Effector memory CD8-positive, alpha-beta T cell (primary cell): ENCODE measurements at places on chromosomes 16 and 17.
A peak's percentile ranks its signal among the peaks of the same experiment; 100 is the strongest.

GRCh38 chr17:43560461-43561427 is 14.6 kb upstream of the ETV4 start:
- no peak for DNase-seq

DNA sequence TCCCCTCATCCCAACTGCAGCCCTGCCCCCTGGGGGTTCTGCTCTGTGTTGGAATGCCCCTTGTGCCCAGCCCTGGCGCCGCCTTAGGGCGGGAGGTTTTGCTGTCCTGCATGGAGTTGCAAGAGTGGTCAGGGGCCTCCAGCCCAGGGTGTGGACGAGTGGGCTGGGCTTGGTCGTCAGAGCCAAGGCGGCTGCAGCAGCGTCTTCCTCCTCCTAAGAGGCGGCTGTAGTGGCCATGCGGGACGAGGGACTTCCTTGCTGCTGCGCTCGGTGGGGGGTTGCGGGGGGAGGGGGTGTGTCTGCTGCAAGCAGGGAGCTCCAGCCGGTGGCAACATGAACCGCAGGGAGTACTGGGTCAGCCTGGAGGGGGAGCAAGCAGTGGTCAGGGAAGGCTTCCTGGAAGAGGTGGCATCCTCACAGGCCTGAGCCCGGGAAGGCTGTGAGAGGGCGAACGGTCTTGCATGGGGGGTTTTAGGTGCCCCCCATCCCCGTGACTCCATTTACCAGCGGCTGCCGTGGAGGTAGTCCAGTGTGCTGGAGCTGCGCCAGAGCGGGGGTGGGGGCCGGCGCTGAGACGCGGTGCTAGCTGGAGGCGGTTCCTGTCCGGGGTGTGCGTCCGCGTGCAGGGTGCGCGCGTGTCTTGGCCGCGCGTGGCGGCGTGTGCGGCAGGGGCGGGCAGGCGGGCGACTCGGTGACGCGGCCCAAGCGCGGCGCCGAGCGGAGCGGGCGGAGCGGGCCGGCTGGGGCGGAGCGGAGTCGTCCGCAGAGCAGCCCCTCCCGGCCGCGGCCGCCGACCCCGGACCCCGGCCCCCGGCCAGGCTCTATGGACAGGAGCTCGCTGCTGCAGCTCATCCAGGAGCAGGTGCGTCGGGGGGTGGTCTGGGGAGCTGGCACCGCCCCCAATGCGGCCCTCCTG is at the start of gene RHBDL1:
TSS of gene RHBDL1 (plus strand) at position 704 of the 916 bp plus-strand sequence. CDS start at position 824, 120 bp downstream.
- DNase-seq = no peak

DNA sequence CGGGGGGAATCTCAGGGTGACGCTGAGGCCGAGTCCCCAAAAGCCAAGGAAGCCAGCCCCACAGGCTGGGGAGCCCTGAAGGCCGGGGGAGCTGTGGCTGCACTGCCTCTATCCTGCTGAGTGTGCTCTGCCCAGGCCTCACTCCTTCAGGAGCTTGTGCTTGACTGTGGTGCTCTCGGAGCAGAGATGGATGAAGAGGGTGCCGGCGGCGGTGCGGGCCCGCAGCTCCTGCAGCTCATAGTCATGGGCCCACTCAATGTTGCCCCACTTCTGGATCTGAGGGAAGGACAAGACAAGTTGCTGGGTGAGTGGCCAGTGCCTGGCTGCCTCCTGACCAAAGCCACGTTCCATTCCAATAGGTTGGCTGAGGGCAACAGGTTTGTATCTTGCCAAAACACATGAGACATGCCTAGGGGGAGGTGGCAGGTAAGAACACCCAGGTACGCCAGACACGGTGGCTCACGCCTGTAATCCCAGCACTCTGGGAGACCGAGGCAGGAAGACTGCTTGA is 20.5 kb downstream of the ATPAF2 start:
- DNase-seq = no peak

DNA sequence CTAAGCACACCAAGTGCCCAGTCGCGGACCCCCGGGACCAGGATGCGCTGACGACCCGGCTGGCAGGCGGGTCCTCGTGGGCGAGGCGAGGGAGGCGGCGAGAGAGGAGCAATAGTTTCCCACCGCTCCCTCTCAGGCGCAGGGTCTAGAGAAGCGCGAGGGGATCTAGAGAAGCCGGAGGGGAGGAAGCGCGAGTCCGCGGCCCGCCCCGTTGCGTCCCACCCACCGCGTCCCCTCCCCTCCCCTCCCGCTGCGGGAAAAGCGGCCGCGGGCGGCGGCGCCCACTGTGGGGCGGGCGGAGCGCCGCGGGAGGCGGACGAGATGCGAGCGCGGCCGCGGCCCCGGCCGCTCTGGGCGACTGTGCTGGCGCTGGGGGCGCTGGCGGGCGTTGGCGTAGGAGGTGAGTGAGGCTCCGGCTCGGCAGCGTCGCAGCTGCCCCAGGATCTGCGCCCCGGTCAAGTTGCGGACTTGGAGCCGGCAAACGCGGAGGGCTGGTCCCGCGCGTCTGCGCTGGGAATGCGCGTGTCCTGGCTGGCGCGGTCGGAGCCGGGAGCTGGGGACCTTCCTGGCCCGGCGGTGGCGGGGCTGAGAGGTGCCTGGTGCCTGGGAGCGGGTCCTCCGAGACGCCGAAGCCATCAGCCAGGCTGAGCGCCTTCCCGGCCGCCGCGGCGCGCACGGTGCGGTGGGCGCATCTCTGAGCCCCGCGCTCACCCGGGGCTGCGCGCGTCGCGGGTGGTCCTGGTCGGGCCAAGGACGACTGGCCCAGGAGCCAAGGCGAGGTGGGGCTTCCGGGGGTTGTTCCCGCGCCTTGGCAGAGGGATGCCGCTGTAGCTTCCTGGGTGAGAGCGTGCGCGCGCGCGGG is at the start of gene ITGB3:
TSS of gene ITGB3 (plus strand) at position 287 of the 862 bp plus-strand sequence. CDS start at position 322, 35 bp downstream.
- DNase-seq = peak; percentile 60

- DNase-seq = no peak
These were observed 12.1 kb upstream of the NLRC5 start for GRCh38 chr16:56977216-56977615.

DNA sequence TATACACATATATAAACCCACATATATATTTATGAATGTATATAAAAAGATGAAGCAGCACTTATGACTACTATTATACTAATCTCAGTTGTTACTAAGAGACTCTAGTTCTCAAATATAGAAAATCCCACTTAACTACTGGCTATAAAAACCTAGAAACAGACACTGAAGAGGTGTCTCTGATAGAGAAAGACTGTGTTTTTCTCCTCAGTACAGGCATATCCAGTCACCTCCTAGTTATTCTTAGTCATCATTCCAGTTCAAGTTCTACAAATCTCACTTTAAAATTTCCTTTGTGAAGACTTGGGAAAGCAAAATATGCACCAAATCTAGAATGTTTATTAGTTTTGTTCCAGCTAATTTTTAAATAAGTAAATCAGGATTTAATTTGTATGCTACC is 93.9 kb downstream of the STH start:
- DNase-seq = no peak

DNA sequence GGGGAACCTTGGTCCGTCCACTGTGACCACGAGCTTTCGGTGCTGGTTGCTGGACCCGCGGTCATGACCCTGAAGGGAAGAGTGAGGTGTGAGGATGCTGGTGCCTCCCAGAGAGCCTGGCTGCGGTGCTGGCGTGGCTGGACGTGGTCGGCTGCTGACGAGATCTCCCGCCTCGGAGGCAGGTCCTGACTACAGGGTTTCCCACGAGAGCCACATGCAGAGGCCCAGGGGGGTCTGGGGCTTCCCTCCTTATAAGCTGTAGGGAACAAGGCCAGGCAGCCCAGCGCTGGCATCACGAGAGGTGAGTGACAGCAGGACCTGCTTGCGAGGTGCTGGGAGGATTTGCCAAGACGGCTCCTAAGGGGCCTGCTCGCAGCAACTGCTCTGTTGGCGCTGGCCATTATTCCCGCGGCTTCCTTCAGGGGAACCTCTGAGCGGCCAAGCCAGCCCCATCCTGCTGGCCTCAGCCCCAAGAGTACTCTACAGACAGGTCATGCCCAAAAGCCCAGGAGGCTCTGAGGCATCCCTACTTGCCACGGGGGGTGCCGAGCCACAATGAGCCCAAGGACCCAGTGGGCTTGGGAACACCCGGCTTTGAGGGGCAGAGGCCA is 134.8 kb downstream of the FOXL1 start:
- DNase-seq = no peak

DNA sequence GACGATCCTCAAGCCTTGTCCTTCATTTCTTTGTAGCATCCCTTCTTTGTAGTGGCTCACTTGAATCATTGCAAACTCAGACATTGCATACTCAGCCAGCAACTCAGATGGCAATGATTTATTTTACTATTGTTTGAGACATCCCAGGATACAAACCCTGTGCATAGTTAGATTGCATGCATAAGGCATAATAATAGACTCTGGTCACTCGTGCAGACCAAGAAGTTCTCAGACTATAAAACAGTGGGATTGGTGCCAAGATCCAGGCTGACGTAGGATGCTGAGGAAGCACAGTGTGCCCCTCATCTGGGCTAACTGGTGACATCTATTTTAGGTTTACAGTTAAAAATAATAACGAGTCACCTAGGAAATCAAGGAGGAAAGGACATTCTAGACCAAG is 142.3 kb downstream of the PMP22 start:
- DNase-seq = no peak

GRCh38 chr17:33178681-33179080 is 114.4 kb downstream of the ASIC2 start:
- DNase-seq = no peak

DNA sequence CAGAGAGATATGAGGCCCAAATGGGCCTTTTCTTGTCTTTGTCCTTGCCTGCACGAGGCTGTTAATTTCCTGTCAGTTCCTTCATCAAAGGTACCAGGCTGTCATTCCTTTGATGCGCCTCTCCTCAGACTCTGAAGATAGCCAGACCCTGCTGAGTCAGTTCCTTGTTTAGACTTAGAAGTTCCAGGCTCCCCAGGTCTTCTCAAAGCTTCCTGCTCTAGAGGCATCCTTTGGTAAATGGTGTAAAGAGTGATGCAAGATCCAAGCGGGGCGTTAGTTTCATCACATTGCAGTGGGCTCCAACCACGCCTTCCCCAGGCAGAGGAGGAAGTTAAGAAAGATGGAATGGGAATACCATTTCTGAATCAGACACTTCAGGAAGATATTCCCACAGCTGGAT is 4.0 kb upstream of the CDH11 start:
- no peak for DNase-seq

DNA sequence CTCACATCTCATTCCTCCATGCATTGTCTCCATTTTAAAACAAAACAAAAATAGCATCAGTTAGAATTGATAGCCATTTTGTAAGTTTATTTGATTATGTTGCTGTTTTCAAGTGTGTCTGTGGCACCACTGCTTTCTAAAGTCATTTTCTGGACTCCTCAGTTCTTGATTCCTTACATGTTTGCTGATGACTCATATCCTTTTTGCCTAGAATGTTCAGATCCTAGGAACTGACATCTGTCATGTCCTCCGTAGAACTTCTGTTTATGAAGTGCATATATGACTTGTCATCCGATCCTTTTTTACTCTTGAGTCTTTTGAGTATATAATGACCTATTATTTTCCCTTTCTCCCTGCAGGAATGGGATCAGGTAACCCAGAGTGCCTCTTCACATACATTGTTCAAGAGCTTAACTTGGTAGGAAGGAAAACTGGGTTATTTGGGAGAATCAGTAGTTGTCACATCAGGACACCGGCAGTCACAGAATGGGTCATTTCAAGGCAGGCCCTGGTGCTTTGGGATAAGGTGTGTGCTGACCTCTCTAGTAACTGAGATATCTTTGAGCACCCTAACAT is 69.2 kb downstream of the MAP2K4 start:
- no peak for DNase-seq

DNA sequence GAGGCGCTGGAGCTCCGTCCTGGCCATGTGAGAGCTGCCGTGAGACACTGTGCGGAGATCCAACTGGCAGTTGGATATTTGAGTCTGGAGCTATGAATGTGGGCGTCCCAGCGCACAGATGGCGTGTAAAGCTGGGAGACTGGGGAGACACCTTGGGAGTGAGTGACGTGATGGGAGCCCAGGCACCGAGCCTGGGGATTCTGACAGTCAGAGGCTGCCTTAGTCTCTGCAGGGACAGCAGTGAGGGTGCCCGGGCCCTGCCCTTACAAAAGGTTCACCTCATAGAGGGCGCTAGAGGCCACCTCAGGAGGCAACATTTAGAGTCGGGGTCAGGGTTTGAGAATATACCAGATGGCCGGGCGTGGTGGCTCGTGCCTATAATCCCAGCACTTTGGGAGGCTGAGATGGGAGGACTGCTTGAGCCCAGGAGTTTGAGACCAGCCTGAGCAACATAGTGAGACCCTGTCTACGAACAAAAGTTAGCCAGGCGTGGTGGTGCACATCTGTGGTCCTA is 194.1 kb upstream of the GSE1 start:
- DNase-seq = no peak

- no peak for DNase-seq
These were observed 72.5 kb upstream of the ALOX12 start for GRCh38 chr17:6923385-6923784.
